Naive thymus-derived CD4-positive, alpha-beta T cell (primary cell): ENCODE measurements at places on chromosomes 4 and X. TPM values are rescaled to one million over a fixed set of nuclear protein-coding genes. Genes with fewer than 3 reads are reported as not detected.

DNA sequence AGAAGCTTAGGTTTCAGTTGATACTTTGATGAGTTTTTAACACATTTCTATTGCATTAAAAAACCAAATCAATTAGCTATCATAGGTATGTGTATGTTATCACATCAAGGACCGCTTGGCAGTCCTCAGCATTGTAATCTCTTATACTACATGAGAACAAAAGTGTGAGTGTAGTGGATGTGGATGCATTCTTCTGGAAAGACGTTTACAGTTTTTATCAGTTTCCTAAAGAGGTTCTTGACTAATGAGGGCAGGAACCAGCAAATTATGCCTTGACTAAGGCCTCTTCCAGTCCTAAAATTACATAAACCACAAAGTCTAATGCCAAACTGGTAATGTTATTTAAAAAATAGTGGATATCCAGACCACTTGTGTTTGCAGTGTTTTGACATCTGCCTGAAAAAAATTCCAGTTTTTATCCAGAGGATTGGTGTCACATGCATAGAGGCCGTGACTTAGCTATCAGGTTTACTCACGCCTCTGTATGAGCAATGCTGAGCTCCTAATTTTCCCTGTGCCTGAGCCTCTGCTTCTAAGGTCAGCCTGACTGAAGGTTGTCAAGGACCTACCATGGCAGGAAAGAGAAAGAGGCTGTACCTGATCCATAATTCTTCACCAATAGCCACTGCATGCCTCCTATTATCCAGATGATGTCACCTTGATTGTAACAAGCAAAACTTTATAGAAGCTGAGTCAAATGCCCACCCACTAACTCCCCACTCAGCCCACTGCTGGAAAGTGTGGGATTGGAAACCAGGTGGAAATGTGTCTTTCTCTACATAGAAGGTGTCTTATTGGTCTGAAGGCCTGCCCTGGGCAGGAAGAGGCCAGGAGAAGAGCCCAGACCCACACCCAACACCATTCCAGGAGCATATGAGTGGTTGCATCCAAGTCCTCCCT lies 68.7 kb downstream of the ENPP6 start:
- H3K4me1 ChIP-seq = no peaks in the 10 kb centered on the region
- H3K27ac ChIP-seq = no peak overlapping the region
- no peak overlapping the region for H3K4me3 ChIP-seq
- H3K36me3 ChIP-seq = no peaks in the 10 kb centered on the region

GRCh38 chr4:169565606-169566005 lies 46.8 kb downstream of the NEK1 start:
- no peaks in the 10 kb centered on the region for H3K36me3 ChIP-seq
- DNase-seq = no peak
- no peak overlapping the region for H3K4me3 ChIP-seq
- H3K4me1 ChIP-seq = no peaks in the 10 kb centered on the region
- H3K27ac ChIP-seq = no peak overlapping the region

The MAGEA1 gene
- total RNA-seq = not detected

The HAND2 gene
- total RNA-seq = not detected in 2 replicates

DNA sequence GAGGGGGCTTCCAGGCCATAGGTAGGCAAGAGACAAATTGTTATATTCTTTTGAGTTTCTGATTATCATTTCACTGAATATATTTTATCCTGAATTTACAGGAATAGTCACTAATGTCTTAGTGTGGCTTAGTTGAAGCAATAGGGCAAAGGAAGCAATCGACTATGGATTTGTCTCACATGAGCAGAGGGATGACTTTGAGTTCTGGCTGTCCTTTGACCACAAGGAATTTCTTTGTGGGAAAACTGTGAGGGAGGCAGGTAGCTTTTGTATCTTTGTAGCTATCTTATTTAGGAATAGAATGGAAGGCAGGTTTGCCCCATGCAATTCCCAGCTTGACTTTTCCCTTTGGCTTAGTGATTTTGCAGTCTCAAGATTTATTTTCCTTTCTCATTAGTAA lies 207.3 kb upstream of the ANXA10 start:
- H3K27ac ChIP-seq = no peak overlapping the region
- no peak overlapping the region for H3K4me3 ChIP-seq
- no peak for DNase-seq
- no peaks in the 10 kb centered on the region for H3K4me1 ChIP-seq

DNA sequence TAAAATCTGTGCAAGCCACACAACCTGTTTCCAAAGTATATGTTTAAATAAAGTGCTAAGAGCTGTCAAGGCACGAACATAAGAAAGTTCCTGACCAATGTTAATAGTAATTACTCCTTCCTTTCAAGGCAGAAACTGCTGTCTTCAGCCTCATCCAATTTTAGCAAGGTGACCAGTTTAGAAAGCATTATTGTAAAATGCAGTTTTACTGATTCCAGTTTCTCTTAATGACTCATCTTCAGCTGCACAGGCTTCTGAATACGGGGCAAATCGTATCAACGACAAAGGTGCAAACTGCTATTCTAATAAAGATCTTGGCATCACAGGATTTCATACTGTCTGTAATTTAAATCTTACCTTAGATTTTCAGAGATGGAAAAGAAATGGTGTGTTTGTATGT lies 87.5 kb downstream of the PPP3CA start:
- H3K27ac ChIP-seq = no peak overlapping the region
- no peaks in the 10 kb centered on the region for H3K27me3 ChIP-seq
- no peaks in the 10 kb centered on the region for H3K36me3 ChIP-seq

The TRAM1L1 gene
- not detected for total RNA-seq

The ZNF630 gene
- 5.1 TPM for total RNA-seq

DNA sequence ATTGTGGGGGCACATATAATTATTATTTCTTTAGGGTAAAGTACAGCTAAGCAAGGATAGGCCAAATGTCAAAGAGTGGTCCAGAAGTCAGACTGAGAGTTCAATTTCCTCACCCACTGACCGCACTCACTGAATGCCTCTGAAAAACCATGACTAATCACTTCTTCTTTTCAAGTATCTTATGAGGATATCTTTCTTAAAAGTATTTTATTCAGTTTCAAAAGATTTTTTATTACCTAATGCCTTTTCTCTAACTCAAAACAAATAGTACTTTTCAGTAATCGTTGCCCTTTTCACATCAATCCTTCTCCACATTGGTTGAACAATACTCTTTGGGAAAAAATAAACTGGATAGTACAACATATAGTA lies 61.7 kb upstream of the CAMK2D start:
- no peak overlapping the region for H3K4me3 ChIP-seq
- no peaks in the 10 kb centered on the region for H3K27me3 ChIP-seq
- no peaks in the 10 kb centered on the region for H3K36me3 ChIP-seq
- H3K4me1 ChIP-seq = peaks cover 7% of the 10 kb centered on the region

The MAGEA8 gene
- total RNA-seq = not detected

DNA sequence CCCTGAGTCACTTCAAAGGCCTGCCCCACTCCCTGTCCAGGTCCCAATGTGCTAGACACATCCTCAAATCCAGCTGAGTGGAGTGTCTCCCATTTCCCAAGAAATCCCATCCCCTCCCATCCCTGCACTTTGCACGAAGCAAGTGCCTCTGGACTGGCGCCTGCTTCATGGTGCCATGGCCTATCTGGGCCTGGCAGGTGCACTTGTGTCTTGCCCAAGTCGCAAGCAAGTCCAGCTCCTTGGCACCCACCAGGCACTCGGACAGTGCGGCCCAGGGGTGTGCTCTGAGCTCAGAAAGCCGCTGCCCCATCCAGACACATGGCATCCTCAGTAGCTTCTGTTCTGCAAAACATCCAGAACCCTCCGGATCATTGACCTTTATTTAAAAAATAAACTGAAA lies 97.4 kb downstream of the DCTD start:
- no peak for DNase-seq
- H3K4me3 ChIP-seq = no peak overlapping the region
- H3K4me1 ChIP-seq = no peaks in the 10 kb centered on the region
- no peak overlapping the region for H3K27ac ChIP-seq
- no peaks in the 10 kb centered on the region for H3K27me3 ChIP-seq
- H3K36me3 ChIP-seq = no peaks in the 10 kb centered on the region
